Endothelial cell of umbilical vein (primary cell): ENCODE measurements at places on chromosomes 5 and 9. TPM values are rescaled to one million over a fixed set of nuclear protein-coding genes. Genes with fewer than 3 reads are reported as not detected.

The CARD9 gene
- total RNA-seq: 0.16 and 0.71 TPM in 2 replicates

The PRR16 gene
- 0.91 and 2.3 TPM in 2 replicates for total RNA-seq

The AIF1L gene
- 35.3 and 39.7 TPM in 2 replicates for total RNA-seq

The DNAJB5 gene
- total RNA-seq: 9.7 and 12.8 TPM in 2 replicates

The GZMA gene
- total RNA-seq: not detected in 2 replicates

The SLCO6A1 gene
- not detected in 2 replicates for total RNA-seq

The SLC4A9 gene
- total RNA-seq: not detected in 2 replicates

The BTNL8 gene
- total RNA-seq: not detected in 2 replicates

The ADRB2 gene
- total RNA-seq: 0.60 and 0.86 TPM in 2 replicates

The RASA1 gene
- 42.0 and 42.7 TPM in 2 replicates for total RNA-seq

The SLC31A2 gene
- 3.7 and 4.0 TPM in 2 replicates for total RNA-seq

GRCh38 chr9:130041648-130042405 lies 1.2 kb downstream of the FNBP1 start:
- DNase-seq: peak; percentile 36

- DNase-seq: no peak
These were observed 88.6 kb upstream of the GAS1 start for GRCh38 chr9:87035879-87036278.

- DNase-seq: no peak
These were observed 240.1 kb downstream of the DNAH5 start for GRCh38 chr5:13704396-13704795.

- no peak for DNase-seq
These were observed 141.0 kb upstream of the GRHPR start for GRCh38 chr9:37281541-37281940.

DNA sequence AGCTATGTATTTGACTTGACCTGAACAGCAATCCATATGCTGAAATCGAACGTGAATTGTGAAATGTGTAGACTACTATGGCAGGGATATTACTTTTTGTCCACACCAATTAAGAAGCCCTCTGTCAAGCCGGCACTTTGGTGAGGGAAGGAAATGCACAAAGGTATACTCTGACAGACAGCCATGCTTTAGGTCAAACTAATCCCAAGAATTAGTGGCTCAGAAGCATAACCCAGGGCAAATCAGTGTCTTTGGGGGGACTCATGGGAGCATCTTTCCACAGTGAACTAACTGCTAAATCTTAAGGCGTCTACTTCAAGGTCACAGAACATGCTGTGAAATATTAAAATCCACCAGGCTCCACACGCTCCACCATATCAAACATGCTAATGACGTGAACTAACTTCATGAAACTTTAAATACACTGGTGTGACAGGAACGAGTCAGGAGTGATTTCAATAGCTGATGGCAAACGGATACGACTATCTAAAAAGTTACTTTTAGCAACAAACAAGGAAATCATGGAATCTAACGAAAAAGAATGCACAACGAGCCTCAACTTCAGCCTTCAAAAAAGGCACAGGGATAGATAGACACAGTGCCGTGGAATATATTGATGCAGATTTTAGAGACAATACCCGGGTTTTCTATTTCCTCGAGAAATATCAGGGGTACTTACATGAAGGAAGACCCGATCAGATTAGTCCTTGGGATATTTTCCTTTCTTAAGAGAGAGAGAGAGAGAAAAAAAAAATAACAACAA lies 527 bp downstream of the MEF2C start:
- DNase-seq: peak; percentile 64

- peak; percentile 39 for DNase-seq
These were observed 19.3 kb upstream of the PIP5K1B start for GRCh38 chr9:68685770-68686169.

GRCh38 chr5:95822043-95822541 lies 434 bp downstream of the GLRX start:
- DNase-seq: peak; percentile 71

- DNase-seq: peak; percentile 48
These were observed 110.7 kb downstream of the CFAP95 start for GRCh38 chr9:69931340-69931739.

- DNase-seq: no peak
These were observed 54.9 kb upstream of the OSMR start for GRCh38 chr5:38790891-38791290.

GRCh38 chr5:152329207-152329606 lies 75.9 kb downstream of the NMUR2 start:
- DNase-seq: no peak

- DNase-seq: no peak
These were observed 320.2 kb downstream of the MAT2B start for GRCh38 chr5:163825661-163826060.

DNA sequence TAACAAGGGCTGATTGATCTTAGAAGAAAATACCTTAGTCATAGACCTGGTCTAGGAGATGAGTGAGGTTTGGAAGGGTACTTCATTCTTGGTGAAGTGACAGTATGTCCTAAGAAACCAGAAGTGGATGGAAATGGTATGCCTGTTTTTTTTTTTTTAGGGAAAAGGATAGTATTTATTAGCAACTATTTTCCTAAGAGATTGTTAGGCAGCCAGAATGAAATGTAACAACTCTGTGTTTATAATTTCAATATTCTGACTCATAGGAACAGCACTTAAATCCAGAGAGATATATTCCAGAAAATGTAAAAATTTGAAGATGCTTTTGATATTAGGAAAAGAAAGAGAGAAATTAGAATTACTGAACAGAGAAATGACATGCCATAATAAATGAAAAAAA lies 21.2 kb upstream of the ARL14EPL start:
- DNase-seq: no peak

DNA sequence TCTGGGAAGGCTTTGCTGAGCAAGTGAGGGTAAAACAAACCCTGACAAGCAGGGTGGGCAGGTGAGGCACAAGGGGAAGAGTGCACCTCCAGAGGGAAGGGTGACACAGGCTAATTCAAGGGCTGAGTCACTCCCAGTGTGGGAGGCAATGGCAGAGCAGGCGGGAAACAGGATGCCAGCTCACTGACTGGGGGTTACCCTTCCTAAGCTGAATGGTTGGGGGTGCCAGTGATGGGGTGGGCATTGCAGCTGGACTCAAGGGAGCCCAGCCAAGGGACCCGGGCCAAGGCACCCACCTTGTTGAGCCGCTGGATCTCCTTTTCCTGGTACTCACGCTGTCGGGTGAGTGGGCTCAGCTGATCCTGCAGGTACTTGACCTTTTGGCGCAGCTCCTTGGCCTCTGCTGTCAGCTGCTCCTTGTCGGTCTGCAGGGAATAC lies 18.4 kb downstream of the GPX3 start:
- DNase-seq: peak; percentile 71

DNA sequence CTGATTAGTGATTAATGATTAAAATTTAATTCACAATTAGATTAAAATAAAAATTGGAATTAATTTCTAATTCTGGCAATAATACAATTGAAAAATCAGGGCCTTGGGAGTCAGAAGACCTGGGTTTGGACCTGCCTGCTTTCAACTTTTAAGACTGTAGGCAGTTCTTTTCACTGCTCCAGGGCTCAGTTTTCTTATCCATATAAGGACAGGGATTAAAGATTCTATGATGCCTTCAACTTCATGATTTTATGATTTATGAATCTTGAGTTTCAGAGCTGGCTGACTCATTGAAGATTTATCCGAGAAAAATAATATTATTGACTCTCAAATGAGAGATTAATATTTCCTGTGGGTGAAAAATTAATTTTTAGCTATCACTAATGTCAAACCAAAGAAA lies 208.6 kb upstream of the ANKH start:
- DNase-seq: no peak

- DNase-seq: no peak
These were observed 29.2 kb downstream of the NCS1 start for GRCh38 chr9:130201399-130201873.

GRCh38 chr9:38006163-38006562 lies 62.9 kb downstream of the SHB start:
- DNase-seq: no peak

GRCh38 chr5:33539212-33539611 lies 98.4 kb downstream of the TARS1 start:
- DNase-seq: no peak

GRCh38 chr9:110066929-110067716 lies 140.8 kb downstream of the C9orf152 start:
- DNase-seq: peak; percentile 80

DNA sequence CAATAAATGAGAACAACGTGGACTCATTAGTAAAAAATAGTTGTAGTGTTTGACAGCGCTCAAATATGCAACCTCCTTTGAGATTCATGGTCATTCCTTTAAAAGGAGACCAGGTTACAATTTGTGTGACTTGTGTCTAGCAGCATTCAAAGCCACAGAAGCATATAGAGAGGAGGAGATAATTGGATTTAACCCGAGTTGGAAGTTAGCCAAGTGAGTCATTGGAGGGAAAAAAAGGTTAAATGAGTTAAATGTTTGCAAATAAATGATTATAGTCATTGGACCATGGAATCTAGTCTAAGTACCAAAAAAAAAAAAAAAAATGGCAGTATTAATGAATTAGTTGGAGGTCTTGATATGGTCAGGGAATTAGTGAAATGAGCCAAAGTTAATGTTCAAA lies 90.9 kb downstream of the ITGA1 start:
- peak; percentile 22 for DNase-seq

DNA sequence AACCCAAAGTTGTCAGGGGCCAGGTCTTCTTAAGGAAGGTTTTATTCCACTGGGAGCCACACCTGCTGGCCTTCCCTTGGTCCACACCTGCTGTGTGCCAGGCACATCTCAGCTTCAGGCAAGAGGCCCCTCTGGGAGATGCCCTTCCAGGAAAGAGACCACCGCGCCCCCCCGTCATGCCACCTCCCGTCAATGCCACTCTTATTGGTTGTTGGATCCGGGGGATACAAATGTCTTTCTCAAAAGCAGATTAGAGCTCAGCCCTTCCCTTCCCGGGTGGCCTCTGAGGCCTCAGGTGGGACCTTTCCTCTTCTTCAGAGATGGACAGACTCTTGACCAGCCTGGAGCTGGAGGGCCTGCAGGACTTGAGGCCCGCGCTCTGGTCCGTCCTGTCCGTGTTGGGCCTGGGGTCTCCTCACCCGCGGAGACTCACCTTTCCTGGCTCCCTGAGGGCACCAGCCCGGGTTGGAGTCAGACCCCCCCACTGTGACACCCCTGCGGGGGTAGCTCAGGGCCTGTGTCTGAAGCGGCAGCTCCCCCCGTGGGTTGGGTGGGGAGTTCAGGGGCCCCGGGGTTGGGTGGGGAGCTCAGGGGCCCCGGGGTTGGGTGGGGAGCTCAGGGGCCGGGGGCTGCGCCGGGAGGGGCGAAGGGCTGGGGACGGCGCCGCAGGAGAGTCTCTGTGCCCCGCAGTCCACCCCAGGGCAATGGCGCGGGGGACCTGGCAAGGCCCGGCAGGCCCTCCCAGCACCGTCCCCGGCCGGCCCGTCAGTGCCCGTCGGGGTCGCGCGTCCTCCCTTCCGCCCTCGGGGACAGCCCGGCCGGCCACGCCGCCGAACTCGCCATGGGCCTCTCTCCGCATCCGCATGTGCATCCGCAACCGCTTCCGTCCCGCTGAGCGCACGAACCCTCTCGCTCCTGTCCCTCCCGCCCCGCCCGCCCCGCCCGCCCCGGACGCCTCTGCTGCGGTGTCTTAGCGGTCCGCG lies 3.7 kb upstream of the SLC9A3 start:
- no peak for DNase-seq

GRCh38 chr9:104758974-104759373 lies 5.0 kb upstream of the NIPSNAP3B start:
- DNase-seq: no peak

- no peak for DNase-seq
These were observed 65.7 kb upstream of the EQTN start for GRCh38 chr9:27362447-27363210.

- DNase-seq: no peak
These were observed 21.4 kb downstream of the TGFBR1 start for GRCh38 chr9:99126312-99126711.

- DNase-seq: no peak
These were observed 727 bp upstream of the ADRB2 start for GRCh38 chr5:148825716-148826052.

DNA sequence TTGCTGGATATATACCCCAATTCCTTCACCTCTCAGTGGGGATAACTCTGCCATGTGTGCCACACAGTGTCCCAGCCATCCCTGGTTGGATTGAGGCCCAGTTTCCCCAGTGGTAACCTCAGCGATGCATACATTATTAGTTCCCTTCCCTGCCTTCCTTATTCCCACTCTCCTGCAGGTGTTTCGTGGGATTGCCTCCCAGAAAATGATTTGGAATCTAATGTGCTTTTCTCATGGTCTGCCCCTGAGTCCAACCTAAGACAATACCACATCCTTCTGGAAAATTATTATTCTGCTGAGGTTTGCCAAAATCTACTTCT lies 8.4 kb upstream of the SPINK4 start:
- DNase-seq: no peak

- DNase-seq: no peak
These were observed 46.6 kb downstream of the CD180 start for GRCh38 chr5:67149951-67150523.

- DNase-seq: peak; percentile 21
These were observed 76.8 kb downstream of the STK10 start for GRCh38 chr5:172110921-172111851.

DNA sequence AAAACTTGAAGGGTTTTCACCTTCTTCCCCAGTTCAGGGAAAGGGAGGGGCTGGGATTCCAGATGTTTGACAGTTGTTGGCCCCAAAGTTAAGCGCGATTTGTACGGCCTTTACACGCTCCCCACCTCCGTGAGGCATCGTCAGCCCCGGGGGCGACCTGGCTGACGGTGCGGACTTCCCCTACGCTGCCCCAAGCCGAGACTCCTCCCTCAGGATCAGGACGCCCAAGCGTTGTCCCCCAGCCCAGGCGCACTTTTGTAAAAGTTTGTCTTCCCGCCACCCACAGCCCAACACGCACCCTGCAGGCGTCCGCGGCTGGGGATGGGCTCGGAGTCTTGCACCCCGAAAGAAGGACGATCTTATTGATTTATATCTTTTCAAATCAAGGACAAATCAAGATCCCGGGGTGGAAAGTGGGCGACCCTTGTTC lies 713 bp downstream of the MOB3B start:
- peak; percentile 10 for DNase-seq

DNA sequence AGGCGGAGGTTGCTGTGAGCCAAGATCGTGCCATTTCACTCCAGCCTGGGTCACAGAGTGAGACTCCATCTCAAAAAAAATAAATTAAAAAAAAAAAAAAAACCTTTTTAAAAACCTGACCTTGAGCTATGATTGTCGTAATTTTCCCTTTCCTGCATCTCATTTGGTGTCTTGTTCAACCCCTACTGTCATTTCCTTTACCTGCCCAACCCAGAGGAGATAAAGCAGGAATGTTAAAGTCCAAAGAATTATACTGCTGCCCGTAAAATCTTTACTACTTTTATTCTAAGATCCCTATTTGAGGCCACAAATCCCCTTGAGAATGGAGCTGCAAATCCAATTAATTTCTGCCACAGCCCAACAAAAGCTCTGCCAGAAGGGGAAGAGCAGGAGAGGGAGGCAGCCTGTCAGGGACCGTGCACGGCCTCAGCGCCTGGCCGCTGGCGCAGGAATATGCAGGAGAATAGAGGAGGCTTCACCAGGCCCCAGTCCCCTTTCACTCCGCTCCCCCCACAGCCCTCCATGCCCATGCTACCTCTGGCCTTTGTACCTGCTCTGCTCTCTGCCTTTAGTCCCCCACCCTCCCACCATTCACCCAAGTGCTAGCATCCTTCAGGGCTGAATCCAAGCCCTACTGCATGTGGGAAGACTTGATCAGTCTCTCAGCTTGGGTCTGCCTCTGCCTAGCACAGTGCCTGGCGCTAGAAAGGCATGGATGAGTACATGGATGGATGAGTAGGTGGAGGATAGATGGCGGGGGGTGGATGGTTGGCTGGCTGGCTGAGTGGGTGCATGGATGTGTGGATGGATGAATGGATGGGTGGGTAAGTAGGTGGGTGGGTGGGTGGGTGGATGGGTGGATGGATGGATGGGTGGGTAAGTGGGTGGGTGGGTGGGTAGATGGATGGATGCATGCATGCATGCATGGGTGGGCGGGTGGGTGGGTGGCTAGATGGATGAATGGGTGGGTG lies 99.8 kb upstream of the SARDH start:
- no peak for DNase-seq
